ENCODE measurements at places on chromosomes 5 and 9.
A peak's percentile ranks its signal among the peaks of the same experiment; 100 is the strongest.

DNA sequence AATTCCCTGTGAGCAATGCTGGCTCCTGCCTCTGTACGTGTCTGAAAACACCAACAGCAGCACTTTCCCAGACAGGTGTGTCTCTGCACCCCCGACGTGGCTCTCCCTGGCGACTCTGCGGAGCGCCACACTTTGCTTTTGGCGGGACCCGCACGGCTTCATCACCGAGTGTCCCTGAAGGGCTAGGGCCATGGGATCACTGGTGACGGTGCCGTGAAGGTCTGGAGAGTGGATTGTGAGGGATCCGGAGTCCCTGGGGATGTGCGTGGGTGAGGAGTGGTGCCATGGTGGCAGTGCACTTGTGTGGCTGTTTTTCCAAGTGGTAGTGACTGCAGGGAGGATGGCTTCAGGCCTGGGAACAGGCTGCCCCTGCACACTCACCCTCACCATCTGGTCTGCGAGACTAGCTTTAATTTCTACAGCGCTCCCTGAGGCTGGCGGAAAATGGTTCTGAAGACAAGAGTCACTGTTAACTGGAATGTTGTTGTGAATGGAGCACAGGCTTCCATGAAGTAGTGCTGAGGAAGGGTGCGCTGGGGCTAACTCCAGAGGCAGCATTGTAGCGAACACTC is 3.2 kb downstream of the NKD2 start:
- DNase-seq: no peak

GRCh38 chr5:150114102-150114641 is 27.8 kb upstream of the CSF1R start:
- DNase-seq: no peak

DNA sequence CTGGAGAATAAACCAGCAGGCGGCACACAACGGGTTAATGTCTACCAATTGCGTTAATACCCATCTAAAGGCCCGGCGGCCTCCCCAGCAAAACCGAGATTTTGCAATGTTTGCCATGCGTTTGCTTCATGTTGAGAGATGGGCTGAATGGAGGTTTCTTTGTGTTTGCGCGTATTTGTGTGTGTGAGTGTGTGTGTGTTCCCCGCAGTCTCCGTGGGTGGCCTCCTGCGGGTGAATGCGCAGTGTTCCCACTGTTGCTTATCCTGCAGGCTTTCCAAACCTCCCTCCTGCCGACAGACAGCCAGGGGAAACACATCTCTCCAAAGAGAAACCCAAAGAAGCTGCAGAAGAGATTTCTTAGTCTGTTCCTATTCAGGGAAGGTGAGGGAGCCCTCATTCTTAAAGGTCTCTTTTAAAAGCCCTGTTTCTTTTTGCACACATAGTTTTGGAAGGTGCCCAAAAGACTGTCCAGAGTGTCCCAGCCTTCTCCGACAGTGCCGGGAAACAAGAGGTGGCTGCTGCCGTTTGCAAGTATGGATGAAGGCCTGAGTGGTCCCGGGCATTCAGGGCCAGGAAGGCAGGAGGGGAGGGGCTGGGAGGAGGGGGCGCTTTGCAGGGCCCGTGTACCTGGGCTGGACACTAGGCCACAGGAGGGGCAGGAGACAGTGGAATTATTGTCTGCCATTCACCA is 103.8 kb upstream of the ERCC6L2 start:
- DNase-seq: no peak

DNA sequence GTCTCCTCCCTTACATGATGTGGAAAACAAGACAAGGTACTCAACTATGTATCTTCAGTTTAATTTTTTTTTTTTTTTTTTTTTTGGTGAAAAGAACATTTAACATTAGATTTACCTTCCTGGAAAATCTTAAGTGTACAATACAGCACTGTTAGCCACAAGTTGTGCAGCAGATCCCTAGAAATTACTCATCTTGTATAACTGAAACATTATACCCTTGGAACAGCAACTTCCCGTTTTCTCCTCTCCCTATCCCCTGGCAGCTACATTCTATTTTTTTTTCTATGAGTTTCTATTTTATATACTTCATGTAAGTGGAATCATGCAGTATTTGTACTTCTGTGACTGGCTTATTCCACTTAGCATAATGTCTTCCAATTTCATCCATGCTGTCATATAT is 421.9 kb upstream of the FTMT start:
- no peak for DNase-seq

DNA sequence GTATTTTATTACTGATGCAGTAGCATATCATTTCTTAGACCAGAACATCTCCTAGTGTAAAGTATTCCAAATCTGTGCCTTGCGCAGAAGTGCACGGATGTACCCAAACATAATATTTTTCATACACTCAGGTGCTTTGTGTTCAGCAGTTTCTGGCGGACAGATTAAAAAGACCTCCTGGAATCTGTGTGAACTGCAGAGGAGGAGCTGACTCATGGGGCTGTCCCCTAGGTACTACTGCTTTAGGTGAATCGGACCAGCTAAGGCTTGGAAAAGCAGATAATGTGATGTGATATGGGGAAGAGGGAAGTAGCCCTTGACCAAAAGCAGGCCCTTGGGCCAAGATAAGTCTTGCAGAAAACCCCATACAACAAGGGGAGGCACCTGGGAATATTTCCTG is 310.1 kb downstream of the PLK2 start:
- DNase-seq: no peak

DNA sequence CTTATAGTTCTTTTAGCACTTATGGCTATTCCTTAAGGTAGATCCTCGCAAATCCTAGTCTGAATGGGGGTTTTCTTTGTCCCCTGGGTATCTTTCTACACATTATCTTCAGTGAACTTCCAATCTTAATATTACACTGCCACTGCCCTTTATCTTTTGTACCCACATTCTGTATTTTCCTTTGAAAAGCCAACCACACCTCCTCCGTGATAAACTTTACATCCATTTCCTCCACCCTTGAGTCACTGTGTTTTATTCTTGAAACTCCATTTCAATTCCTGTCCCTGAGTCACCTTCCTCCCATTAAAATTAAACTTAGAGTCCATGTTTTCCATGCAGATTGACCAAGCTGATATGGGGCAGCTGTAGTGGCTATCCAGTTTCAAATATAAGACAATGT is 43.2 kb upstream of the RICTOR start:
- DNase-seq: peak; percentile 84

DNA sequence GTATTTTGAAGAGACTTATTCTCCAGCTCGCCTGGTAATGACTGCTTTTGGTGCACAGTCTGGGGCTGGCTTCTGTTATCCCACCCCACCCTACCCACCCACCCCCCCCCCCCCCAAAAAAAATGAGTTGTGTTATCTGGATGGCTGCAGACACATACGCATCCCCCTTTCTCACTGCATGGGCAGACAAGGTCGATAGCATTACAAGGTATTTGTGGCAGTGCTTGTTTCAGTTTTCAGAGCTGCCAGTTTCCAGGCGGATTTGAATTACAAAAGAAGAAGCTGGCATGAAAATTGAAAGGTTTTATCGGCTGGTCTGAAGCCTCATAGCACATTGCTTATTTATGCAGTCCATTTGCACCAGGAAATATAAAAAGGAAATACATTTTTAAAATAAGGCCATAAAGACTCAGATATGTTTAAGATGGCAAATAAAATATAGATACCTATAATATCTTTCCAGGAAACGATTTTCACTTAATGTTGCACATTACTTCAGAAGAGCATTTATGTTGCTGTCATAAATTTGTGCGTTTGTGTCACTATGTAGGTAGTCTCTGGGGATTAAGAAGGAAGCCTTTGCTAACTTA is 85.1 kb upstream of the GRHPR start:
- no peak for DNase-seq

- peak; percentile 8 for DNase-seq
Measured at GRCh38 chr9:71353720-71354119, 232.3 kb upstream of the TRPM3 start.

DNA sequence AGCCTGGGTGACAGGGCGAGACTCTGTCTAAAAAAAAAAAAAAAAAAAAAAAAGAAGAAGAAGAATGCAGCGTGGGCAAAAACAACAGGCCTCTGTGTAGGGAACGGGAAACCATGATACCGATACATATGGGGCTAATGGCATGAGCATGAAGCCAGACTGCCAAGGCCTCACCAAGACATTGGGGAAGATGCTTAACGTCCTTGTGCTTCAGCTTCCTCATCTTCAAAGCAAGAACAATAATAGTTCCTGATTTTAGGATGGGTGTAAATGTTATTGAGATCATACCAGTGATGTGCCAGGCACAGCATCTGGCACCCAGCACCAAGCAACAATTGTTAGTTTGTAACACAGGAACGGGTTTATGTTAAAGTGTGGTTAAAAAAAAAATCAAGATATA is 51.4 kb downstream of the NEURL1B start:
- DNase-seq: no peak

DNA sequence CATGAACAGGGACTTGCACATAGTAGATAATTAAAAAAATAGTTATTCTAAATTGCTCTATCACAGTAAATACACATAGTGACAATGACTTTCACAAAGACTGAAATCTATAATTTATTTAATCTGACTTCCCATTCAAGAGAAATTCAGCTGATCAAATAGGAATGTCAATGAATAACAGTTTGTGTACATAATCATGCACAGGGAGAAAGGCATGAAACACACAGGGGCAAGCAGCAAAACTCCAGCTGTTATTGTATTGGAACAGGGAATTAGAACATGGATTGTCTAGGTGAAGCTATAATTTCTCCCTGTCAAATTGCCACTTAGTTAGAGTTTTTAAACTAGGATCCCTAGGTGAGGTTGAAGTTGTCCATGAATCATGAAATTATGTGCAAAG is 99.9 kb downstream of the HCN1 start:
- DNase-seq: no peak

DNA sequence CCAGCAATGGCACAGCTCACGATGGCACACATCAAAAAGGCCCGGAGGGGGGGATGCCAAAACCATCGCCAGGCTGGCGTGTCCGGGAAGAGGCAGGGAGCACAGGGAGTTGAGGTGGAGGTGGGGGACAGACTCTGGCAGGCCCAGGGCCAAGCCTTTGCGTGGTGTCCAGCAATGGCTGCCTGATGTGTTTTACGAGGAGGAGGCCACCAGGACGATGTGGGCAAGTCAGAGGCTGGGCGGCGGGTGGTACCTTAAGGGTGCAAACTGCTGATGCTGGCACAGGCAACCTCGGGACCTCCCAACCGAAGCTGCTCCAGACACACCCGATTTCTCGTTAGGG is 4.7 kb downstream of the VAV2 start:
- DNase-seq: no peak

All from ELR (cell line).